ENCODE measurements at places on chromosomes 6 and 20.

DNA sequence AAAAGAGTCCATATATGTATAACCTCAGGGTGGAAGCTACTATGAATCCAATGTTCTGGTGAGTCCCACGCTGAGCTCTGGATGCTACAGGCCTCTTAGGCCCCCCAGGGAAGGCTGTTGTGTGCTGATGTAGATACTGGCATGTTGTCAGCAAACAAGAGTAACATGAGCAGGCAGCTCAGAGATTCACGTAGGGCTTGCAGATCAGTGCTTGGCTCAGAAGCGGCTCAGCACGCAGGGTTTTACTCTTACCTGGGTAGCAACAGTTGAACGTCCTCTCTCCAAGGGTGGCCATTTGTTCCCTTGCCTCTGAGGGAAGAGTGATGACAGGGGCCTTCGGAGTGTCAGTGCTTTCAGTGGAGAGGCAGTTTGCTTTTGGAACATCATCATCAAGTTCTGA lies 93.4 kb downstream of the ZFP64 start:
- no peak for DNase-seq

DNA sequence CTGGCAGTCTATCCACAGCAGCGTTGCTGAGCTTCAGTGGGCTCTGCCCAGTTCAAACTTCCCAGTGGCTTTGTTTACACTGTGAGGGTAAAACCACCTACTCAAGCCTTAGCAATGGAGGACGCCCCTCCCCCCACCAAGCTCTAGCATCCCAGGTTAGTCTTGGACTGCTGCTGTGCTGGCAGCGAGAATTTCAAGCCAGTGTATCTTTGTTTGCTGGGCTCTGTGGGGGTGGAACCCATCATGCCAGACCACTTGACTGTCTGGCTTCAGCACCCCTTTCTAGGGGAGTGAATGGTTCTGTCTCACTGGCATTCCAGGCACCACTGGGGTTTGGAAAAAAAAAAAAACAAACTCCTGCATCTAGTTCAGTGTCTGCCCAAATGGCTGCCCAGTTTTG lies 249.7 kb upstream of the SYNCRIP start:
- no peak for DNase-seq

DNA sequence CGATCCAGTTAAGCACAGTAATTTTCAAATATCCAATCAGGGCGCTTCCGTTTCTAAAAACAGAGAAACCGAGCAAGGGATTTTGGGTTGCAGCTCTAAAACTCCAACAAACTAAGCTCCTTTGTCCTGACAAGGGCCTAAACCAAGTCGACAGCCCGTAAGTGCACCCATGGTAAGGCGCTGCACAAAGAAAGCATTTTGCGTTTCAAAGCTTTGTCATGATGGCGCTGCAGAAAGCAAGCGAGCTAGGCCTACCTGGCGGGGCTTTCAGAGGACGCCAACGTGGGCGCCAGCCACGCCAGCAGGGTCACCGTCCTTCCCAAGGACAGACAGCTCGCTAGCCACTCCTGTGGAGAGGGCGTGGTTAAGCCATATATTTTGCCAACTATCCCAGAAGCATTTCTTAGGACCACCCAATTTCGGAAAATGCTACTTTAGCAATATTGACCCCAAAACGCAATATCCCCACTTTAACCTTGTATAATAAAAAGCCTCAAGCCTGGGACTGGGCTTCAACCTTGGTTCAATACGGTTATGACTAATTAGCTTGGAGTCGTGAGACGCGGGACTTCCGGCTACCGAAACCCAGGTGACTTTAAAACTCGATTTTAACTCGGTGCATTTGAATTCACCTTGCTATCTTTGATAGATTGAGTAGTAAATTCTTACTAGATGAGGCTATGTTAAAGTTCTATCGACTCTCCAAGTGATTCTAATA lies 53.8 kb downstream of the TRIM38 start:
- DNase-seq = no peak

GRCh38 chr6:81088145-81088544 lies 664.3 kb downstream of the TENT5A start:
- no peak for DNase-seq

- DNase-seq = peak; percentile 74
Observed at GRCh38 chr20:21102603-21103311, 3.4 kb downstream of the LINC00237 start.

- no peak for DNase-seq
Observed at GRCh38 chr6:55756531-55757031, 118.8 kb downstream of the BMP5 start.

DNA sequence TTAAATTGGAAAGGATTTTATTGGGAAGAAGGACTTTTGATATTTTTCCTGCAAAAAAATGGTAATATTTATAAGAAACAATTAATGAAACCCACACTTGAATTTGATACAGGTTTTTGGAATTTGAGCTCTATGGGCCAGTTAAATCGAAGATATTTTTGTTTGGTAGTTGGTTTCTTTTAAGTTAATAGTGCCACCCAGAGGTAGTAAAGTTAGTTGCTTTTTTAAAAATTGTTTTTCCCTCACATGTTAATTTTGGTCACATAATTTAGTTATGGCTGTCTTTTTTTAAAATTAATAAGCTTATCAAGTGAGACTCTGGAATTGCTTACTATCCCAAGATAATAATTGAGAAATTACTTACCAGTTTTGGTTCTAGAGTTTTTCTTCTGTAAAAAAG lies 7.1 kb downstream of the PRIM2 start:
- DNase-seq = no peak

GRCh38 chr6:36594029-36594815 lies at the start of gene SRSF3:
Gene SRSF3, plus strand, starts transcription at chr6:36594362. Its CDS starts 2,401 bp downstream, at chr6:36596763.
- DNase-seq = peak; percentile 96

- DNase-seq = peak; percentile 80
Observed at GRCh38 chr6:143536461-143536865, 24.9 kb upstream of the FUCA2 start.

- no peak for DNase-seq
Observed at GRCh38 chr6:163392533-163392932, 22.0 kb upstream of the QKI start.

DNA sequence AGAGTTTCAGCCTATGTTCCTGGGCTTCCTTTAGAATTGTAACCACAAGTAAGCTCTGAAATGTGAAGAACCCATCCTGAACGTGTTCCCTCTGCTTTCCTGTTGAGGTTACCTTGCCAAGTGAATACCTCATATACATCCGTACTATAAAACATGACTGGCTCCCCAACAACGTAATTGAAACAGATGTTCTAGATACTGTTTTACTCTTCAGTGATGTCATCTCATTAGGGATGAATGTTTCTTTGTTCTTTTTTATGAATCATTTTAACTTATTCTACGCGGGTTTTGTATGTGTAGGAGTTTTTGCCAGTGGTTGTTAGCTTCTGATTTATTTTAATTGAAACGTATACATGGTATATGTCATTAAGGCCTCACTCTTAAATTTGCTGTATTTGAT lies 166.8 kb downstream of the SAMD5 start:
- no peak for DNase-seq

GRCh38 chr20:16552015-16552414 lies 21.2 kb downstream of the KIF16B start:
- no peak for DNase-seq

GRCh38 chr6:89542866-89543265 lies 95.7 kb downstream of the LYRM2 start:
- DNase-seq = no peak

DNA sequence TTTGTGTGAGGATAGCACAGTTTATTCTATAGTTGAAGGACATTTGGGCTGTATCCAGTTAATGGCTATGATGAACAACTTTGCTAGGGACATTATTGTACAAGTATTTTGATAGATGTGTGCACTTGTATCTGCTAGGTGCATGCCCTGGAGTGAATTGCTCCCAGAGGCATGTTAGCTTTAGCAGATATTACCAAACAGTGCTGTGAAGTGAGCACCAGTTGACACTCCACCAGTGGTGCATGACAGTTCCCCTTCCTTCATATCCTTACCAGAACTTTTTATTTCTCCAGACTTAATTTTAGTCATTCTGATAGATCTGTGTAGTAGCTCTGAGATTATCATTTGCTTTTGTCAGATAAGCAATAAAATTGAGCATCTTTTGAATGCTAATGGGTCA lies 48.9 kb upstream of the ENPP5 start:
- DNase-seq = no peak

DNA sequence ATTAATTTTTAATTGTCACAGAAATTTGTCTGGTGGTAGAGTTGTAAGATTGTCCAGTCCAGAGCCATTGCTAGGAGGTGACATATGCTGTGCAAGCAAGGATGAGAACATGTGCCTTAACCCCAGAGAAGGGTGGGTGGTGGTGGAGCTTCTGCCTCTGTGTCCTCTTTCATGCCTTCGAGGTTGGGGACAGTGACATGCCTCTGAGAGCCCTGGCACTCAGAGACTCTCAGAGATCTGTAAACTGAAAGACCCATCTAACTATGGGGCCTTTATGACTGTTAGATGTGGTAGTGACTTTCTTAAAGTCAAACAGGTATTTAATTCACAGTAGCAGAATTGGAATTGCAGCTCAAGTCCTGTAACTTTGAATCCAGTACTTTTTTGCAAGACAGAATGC lies 132.4 kb downstream of the JARID2 start:
- DNase-seq = no peak

DNA sequence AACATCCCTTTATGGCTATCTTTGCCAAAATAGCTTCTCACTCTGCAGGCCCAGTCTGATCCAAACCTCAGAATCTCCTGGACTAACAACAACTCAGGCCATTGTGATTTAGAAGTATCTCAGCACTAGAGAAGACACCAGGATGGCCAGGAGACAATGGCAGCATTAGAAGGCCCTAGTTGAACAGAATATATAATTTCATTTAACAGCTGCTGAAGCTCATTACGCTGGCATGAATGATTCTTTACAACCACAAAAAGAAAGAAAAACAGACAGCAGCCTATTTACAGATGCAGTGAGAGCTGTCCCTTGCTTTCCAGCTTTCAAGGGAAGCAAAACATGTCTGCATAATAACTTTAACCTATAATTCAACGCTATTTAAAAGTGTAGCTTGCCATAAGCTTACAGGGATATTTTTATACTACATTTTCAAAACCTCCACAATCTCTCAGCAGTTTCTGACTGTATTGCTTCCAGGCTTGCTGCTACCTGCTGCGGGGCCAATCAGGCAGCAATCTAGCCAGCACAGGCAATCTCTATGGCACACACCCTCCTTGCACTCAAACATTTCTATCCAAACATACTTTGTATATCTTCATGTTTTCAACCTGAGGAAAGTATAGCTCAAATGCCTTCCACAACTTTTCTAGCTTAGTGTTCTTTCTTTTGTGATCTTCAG lies 107.3 kb downstream of the OGFRL1 start:
- DNase-seq = no peak
